ENCODE measurements at places on chromosomes 3 and 15.

GRCh38 chr3:182644790-182645433, 148.4 kb upstream of the ATP11B start:
- DNase-seq = no peak

- no peak for DNase-seq
Observed at GRCh38 chr15:64134345-64134829, 17.1 kb upstream of the SNX22 start.

- no peak for DNase-seq
Observed at GRCh38 chr3:19428729-19429128, 280.4 kb downstream of the KCNH8 start.

- DNase-seq = peak; percentile 19
Observed at GRCh38 chr3:61894988-61895935, 333.9 kb downstream of the PTPRG start.

DNA sequence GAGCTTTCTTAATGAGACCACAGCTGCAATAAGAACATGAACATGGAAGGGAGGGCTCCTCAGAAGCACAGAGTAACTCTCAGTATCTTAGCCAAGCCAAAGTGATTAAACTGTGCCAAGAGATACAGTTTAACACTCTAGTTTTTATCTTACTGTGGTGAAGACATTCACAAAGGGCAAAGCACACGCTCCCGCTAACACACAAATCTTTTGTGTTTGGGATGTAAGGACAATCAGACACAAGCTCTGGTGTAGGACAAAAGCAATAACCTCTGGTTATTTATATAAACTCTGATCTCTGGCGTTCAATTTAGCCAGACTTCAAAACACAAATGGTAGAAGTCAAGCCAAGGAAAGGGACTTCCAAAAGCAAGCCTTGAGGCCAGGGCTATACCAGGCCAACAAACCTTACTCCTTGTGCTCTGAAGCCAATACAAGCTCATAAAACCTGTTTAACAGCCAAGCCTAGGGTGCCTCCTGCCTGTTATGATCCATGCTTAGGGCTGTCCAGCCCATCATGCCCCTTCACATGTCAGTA, 27.8 kb downstream of the DPH3 start:
- DNase-seq = no peak

DNA sequence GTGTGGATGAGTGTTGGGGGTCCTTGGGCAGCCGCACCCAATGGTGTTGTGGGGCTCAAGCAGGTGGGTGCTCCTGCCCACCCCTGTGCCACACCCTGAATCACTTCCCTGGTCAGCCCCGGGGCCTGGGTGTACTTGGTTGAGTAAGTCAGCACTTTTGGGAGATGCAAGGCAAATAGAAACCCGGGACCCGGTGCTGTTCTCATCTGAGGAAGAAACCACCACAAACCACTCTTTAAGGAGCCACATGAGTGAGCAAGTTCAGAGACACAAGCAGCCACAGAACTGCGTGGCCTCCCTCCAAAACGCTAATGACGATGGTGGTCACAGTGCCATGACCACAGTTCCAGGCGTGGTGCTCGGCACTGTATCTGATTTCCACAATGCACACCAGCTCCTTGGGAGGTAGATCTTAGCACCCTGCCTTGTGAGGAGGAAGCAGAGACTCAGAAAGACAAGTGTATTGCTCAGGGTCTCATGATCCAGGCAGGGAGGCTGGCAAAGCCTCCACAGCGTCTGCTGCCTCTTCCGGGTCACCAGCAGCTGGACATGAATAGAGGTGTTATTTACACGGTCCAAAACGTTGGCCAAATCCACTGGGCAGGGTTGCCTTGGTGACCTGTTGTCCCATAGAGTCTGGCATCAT, 118.2 kb upstream of the ALDH1A3 start:
- no peak for DNase-seq

- DNase-seq = no peak
Observed at GRCh38 chr15:95247071-95247984, 1016.0 kb downstream of the MCTP2 start.

All from KG1 (cell line).